ENCODE measurements at places on chromosomes 6 and 20.

DNA sequence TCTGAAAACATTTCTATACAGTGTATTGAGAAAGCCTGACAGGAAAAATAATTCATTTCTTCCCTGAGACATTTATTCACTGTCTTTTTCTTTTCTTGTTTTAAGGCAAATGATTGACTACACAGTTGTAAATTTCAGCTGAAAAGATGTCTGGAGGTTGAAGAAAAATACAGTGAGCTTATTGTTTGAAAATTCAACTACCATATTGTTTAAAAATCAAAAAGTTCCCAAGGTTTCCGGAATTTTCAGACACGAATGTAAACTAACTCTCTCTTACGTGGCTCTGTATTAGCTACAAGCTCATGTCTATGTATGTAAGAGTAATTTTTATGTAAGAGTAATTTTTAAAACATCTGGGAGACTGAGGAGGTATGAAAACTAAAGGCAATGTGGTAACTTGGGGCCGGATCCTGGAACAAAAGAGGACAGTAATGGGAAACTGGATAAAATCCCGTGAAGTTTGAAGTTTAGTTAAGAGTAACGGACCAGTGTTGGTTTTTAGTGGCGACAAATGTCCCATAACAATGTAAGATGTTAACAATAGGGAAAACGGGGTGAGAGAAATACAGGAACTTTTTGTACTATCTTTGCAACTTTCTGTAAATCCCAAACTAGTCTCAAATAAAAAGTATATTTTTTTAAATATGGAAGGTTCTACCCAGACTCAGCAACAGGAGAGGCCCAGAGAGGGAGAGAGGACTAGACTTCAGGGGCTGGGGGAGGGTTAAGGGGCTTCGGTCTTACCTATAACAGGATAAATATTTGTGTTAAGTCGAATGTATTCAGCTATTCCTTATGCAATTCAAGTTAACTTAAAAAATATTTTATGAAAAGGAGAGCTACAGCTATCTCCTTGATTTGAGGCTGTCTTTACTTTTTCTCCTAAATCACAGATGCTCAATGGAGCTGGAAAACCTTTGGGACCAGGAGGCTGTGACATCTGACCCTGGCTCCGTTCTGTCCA lies 1.3 kb downstream of the PTGIS start:
- no peak for DNase-seq

DNA sequence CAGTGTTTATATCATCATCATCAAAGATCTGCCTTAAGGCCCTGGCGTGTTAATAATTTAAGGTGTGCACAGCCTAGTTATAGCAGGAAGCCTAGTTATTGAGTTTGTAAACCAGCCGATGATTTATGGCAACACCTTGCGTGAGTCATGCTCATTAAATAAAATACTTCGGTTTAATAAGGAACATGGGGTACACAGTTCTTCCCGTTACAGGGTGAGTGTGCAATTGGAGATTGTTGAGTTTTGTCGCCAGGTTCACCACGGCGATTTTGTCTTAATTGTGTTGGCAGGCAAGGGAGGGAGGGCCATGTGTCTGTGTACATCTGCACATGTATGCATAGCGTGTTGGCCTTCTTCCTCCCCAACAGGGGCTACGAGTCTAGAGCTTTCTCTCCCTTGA lies 104.0 kb downstream of the TFAP2A start:
- DNase-seq: peak; percentile 30

- no peak for DNase-seq
These were observed 5.5 kb upstream of the CTCFL start for GRCh38 chr20:57530327-57530981.

DNA sequence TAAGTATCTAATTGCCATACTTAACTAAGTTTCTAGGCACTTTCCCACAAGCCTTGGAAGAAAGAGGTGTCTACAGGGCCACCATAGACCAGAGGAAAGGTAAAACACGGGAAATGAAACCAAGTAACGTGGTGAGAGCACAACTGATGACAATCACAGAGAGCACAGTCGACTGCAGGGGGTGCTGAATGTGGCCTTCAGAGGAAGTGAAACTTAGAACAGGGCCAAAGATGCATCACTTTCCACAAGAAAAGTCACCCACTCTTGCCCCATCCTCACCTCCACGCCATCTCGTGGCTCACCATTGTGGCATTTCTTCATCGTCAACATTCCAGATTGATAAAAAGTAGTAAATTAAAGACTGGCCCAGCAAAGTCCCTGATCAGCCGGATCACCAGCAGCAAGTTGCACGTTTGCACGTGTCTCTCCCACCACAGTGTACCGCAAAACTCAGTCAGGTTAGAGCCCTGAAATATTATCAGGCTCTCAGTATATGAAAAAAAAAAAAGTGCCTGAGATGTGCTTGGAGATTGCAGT lies 31.4 kb downstream of the HIVEP2 start:
- DNase-seq: no peak

DNA sequence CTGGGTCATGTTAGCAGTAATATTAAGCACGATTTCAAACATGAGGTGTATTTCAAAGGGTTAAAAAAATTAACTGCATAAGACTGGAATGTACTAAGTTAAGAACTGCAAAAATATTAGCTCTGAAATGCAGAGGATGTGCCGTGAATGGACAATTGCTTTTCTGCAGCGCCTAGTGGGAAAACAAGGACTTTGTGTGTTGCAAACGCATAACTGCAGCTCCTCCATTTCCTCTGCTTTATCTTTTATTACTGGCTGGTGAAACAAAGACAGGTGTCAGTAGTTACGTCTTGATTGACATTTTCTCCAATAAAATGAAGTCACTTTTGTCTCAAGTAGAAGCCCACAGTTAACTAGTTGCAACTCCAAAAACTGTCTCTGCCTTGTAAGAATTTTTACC lies 1.7 kb downstream of the PDE7B start:
- no peak for DNase-seq

DNA sequence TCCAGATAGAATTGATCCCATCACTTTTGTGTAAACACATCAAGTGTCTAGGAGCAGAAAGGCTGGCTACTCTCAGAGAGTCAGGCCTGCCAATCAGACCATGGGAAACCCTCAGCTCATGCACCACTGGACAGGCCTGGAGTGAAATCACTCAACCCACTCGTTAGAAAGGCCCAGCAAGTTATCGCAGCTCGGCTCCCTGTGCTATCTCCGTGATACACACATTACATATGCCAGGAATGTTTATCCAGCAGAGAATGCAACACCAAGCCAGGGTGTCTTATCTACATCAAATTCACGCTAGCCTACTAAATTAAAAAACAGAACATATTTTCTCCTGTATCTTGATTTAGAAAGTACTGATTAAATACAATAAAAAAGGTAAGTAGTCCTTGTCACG lies 232.4 kb upstream of the FOXQ1 start:
- DNase-seq: no peak

DNA sequence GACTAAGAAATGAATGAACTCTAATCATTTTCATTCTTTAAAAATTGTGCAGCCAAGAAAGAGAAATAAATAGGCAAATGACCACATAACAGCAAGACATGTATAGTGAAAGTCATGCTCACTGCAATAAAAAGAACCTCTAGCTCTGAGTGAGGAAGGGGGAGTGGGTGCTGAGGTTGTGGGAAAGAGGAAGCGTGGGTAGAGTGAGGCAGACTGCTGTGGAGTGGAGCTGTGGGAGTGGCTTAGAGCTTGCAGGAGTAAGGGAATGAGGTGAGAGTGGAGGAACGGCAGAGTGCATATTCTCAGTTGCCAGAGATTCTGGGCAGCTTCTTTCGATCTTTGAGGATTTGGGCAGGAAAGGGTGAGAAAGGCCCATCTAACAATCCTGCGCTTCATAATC lies 10.4 kb downstream of the DEFB129 start:
- DNase-seq: no peak

Data from T47D (cell line).